ENCODE measurements at places on chromosomes 6 and 20.

- DNase-seq = no peak
Measured at GRCh38 chr6:160135907-160136655, 14.5 kb downstream of the SLC22A1 start.

DNA sequence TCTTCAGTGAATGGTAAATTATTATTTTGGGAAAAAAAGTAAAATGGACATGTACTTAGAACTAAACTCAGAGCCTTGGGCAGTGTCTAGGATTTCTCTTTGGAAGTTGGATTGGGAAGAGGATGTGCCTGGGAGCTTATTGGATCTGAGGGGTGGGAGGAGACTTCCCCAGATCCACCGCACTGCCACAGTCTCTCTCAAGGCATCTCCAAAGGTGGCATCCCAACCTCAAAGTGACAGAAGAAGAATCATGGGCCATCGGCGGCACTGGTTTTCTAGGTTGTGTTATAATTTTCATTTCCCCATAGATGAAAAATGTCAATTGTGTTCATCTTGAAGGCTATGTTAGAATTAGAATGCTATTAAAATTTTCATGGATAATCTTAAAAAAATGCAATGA, 66.8 kb upstream of the CD93 start:
- no peak for DNase-seq

DNA sequence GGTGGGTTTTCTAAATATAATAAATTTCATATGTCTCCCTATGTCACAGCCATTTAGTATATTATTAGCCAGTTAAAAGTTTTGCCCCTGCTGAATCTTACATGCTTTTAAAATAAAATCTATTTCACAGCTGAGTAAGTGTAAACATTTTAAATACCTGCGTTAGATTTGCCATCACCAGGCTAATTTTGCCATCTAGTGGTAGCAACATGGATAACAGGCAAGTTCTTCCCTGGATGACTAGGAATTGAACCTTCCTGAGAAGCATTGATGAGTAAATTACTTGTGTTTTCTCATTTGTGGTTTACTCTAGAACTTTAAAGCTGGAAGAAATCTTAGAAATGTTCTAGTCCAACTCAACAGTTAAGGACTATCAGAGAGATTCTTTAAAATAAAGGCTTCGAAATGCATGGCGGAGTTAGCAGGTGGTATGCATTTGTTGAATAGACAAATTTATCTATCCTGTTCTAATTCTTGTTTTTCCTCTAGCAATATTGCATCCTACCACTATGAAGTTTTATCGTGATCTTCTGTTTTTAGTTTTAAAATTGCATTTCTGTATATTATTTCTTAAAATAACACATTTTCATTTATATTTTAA, 2.6 kb downstream of the PRSS35 start:
- no peak for DNase-seq

DNA sequence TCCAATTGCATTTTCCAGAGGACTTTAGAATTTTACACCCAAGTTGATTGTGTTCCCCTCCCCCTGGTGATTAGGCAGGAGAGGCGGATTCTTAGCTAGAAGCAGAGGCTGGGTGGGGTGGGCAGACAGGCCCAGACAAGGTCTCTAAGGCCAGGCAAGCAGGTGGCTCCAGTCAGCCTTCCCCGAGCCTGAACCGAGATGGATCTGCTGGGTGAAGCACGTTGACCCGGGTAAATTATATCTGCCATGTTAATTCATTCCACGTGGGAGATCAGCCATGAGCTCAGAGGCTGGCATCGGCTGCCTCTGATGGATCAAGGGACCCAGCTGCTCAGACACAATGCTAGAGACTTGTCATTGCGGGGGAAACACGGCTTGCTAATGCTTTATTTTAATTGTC, 159.5 kb upstream of the MAFB start:
- no peak for DNase-seq
